GM23338 (cell line): ENCODE measurements at places on chromosomes 2 and 18. TPM values are rescaled to one million over a fixed set of nuclear protein-coding genes. Genes with fewer than 3 reads are reported as not detected.

- no peak for DNase-seq
- H3K27me3 ChIP-seq = no peaks in the 10 kb centered on the region
- H3K4me1 ChIP-seq = no peaks in the 10 kb centered on the region
- no peak overlapping the region for H3K4me3 ChIP-seq
Measured at GRCh38 chr2:128602038-128602698, 283.5 kb upstream of the HS6ST1 start.

DNA sequence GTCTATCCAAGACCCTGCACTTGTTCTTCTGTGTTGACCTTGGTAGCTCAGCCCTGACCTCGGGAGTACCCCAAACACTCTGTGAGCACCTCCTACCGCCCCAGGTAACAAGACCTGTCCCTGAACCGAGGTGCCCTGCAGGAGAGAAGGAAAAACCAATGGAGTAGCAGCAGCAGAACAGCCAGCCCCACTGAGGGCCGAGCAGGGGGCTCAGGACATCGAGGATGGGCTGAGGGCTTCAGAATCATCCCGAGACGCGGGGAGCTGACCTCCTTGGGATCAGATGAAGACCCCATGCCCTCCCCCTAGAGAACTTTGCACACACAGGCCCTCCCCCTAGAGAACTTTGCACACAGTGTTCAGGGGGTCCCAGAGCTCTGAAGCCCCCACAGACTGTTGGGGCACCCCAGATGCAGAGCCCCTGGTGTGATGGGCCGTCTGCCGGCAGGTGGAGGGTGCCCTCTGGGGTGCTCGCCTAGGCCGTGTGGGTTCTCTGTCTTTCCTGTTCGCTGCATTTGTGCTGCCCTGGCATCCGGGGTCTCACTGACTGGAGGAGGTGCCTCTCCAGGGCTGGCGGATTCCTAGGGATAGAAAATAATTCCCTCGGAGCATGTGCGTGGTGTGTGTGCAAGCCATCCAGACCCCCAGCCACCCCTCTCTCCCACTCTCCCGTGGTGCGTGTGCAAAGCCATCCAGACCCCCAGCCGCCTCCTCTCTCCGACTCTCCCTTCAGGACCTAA, 189.1 kb downstream of the TWIST2 start:
- H3K36me3 ChIP-seq = no peaks in the 10 kb centered on the region
- H3K4me3 ChIP-seq = no peak overlapping the region
- no peak for DNase-seq
- H3K27ac ChIP-seq = no peak overlapping the region
- H3K4me1 ChIP-seq = no peaks in the 10 kb centered on the region

The ARMC9 gene
- 56.0 and 63.6 TPM in 2 replicates for total RNA-seq

The SALL3 gene
- 29.0 and 39.8 TPM in 2 replicates for total RNA-seq

- no peaks in the 10 kb centered on the region for H3K27me3 ChIP-seq
- no peak overlapping the region for H3K4me3 ChIP-seq
- no peak overlapping the region for H3K27ac ChIP-seq
- no peaks in the 10 kb centered on the region for H3K36me3 ChIP-seq
- 0 out of 2 replicates have a peak, but pooled peaks cover 3% of the 10 kb centered on the region for H3K4me1 ChIP-seq
Measured at GRCh38 chr2:169131587-169132512, 62.5 kb downstream of the DHRS9 start.

- H3K27me3 ChIP-seq = no peaks in the 10 kb centered on the region
- H3K36me3 ChIP-seq = no peaks in the 10 kb centered on the region
- no peak for DNase-seq
- H3K27ac ChIP-seq = no peak overlapping the region
- no peaks in the 10 kb centered on the region for H3K4me1 ChIP-seq
Measured at GRCh38 chr2:239151201-239152131, 249.4 kb downstream of the HDAC4 start.

- H3K4me3 ChIP-seq = no peak overlapping the region
- DNase-seq = no peak
- no peaks in the 10 kb centered on the region for H3K36me3 ChIP-seq
- H3K4me1 ChIP-seq = no peaks in the 10 kb centered on the region
- no peaks in the 10 kb centered on the region for H3K27me3 ChIP-seq
- H3K27ac ChIP-seq = no peak overlapping the region
Measured at GRCh38 chr2:149613704-149614103, 26.1 kb upstream of the MMADHC start.

The LYG2 gene
- total RNA-seq = 1.2 TPM in 1 of 2 replicates, not detected in the other

DNA sequence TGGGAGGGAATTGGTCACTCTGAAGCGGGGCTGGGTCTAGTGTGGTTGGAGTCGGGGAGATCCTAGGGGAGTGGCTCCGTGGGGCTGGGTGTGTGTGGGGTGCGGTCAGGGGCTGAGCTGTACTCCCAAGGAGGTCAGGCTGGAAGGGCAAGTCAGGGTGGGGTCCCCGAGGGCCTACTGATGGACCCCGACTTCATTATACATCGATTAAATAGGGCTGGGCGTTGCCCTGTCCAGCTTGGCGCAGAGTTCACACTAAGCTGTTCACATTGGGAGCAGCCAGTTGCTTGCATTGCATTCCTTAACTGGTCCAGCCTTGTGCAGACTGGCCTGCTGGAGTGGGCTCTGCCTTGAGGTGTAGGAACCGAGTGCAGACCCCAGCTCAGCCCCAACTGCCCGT, 131.2 kb downstream of the ASB1 start:
- H3K4me1 ChIP-seq = no peaks in the 10 kb centered on the region; the same call in 1 of the 2 replicates
- no peaks in the 10 kb centered on the region for H3K27me3 ChIP-seq
- H3K36me3 ChIP-seq = no peaks in the 10 kb centered on the region
- H3K27ac ChIP-seq = no peak overlapping the region
- no peak overlapping the region for H3K4me3 ChIP-seq
- no peak for DNase-seq
